ENCODE measurements at places on chromosomes 12 and 14.
A peak's percentile ranks its signal among the peaks of the same experiment; 100 is the strongest.

DNA sequence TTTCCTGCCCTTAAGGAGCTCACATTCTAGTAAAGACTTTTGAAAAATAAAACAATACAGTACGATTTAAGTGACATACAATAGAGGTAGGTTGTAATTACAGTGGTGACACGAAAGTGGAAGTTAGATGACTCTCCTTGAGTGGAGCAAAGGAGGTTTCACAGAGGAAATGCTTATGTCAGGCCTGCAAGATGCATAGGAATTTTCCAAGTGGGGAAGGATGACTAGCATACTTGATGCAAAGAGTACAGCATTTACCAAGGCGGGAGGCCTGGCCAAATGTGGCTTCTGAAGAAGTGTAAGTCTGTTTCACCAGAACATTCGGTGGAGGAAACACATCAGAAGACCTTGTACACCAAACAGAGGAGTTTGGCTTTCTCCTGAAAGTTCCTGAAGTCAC, 55.2 kb downstream of the ERO1A start:
- H3K4me1 ChIP-seq = no peaks in the 10 kb centered on the region

DNA sequence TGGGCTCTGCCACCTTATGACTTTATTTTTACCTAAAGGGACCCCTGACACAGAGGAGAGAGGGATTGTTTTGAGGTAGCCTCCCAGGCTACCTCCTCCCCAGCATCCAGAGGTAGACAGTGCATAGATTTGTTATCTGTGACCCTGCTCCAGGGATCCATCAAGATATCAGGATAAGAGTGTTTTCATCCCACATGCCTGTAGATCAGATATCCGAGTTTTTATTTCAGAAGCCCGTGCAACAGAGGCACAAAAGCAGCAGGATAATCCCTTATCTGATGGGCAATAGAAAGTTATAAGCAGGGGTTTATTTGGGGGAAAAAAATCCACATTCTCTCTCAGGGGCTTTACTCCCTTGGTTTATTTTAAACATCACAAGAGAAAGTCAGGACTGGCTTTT, 117.0 kb upstream of the RPH3A start:
- H3K36me3 ChIP-seq = no peaks in the 10 kb centered on the region
- no peaks in the 10 kb centered on the region for H3K27me3 ChIP-seq
- DNase-seq = no peak
- no peak overlapping the region for H3K27ac ChIP-seq
- H3K4me3 ChIP-seq = no peak overlapping the region

DNA sequence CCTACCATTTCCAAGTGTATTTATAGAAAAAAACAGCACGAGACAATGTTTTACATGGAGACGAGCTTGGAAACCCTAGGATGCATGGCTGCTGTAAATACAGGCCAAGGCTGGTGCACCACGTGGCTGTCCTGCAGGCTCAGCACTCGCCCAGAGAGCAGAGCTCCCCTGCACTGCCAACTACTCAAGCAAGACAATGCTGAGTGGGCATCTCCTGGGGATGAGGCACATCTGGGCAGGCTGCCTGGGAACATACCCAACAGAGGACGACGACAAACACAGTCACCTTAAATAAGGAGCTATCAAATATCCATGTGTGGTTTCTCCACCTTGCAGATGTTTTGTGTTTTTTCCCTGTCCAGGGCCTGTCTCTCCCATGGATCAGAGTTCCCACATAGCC, 128.3 kb upstream of the PRMT8 start:
- peaks cover 5% of the 10 kb centered on the region for H3K4me1 ChIP-seq
- no peaks in the 10 kb centered on the region for H3K27me3 ChIP-seq
- no peak overlapping the region for H3K4me3 ChIP-seq

DNA sequence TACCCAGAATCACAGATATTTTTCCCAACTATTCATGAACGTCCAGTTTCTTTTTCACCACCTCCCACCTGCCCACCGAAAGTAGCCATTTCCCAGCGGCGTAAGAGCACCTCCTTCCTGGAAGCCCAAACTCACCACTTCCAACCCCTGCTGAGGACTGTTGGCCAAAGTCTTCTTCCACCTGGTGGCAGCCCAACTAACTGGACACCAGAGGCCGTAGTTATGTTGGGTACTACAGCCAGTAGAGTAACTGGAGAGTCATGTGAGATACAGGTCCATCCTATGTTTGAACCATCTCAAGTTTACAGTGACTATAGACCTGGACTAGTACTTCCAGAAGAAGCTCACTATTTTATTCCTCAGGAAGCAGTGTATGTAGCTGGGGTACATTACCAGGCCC, 81.6 kb downstream of the RAD52 start:
- no peak overlapping the region for H3K4me3 ChIP-seq
- no peaks in the 10 kb centered on the region for H3K36me3 ChIP-seq
- no peak for DNase-seq
- H3K27me3 ChIP-seq = no peaks in the 10 kb centered on the region

DNA sequence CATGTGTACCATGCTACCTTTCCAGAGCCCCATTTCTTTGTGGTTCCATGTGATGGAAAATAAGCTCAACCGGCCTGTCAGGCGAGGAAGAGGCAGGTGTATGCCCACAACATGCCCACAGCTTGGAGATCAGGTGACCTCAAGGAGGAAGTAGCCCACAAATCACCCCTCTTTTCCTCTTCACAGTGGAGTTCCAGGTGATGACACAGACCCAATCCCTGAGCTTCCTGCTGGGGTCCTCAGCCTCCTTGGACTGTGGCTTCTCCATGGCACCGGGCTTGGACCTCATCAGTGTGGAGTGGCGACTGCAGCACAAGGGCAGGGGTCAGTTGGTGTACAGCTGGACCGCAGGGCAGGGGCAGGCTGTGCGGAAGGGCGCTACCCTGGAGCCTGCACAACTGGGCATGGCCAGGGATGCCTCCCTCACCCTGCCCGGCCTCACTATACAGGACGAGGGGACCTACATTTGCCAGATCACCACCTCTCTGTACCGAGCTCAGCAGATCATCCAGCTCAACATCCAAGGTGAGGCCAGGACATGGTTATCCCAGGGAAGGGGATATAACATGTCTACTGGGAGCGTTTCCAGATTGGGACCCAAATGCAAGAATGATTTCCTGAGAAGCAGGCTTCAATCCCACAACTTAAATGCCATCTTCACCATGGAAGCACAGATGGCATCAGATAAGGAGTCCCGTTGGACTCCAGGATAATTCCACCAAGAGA, 5.5 kb downstream of the TAPBPL start:
- no peak for DNase-seq
- H3K4me1 ChIP-seq = peaks cover 9% of the 10 kb centered on the region
- H3K27me3 ChIP-seq = no peaks in the 10 kb centered on the region
- no peaks in the 10 kb centered on the region for H3K36me3 ChIP-seq
- H3K4me3 ChIP-seq = no peak overlapping the region

DNA sequence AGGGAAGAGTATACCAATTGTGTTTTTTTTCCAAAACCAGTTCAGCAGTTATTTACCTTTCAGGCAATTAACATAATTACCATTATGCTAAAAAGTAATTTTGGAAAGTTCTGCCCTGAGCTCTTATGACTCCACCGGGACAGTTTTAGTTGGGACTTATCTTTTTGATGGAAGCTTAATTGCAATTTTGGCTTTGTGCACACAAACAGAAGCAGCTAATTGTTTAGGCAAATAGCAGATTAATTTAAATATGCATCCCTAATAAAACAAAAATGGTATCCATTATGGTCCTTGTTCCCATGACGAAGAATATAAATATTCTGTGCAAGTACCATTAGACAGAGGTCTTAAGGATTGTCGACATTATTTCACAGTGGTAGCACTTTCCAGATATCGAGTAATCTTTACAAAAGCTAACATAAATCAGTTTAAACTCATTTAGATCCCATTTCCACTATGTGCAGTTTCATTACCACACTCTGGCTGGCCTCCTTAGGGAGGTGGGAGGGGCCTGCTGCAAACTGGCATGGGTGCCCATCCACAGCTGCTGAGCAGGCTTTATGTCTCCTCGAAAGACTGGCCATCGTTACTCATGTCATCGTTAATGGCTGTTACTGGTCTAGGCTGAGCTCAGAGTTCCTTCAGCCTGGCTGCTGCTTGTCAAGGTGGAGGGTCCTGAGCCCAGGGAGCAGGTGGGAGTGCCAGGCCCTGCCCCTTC, 68.2 kb downstream of the FBXW8 start:
- no peak overlapping the region for H3K27ac ChIP-seq
- H3K4me3 ChIP-seq = no peak overlapping the region
- no peaks in the 10 kb centered on the region for H3K4me1 ChIP-seq
- no peaks in the 10 kb centered on the region for H3K27me3 ChIP-seq
- DNase-seq = no peak
- no peaks in the 10 kb centered on the region for H3K36me3 ChIP-seq

DNA sequence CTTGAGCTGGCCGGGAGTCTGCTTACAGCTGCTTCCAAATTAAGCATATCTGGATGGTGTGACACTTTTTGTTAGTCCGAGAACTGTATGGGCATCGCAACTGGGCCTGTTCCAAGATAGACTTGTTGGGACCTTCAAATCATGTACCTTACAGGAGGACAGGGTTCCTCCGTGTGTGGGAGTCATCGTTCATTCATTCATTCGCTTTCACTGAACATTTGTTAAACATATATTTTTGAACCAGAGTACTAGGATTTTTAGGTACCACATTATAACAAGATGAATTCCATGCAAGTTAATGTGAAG, 387 bp upstream of the IPO8 start:
- no peaks in the 10 kb centered on the region for H3K27me3 ChIP-seq
- H3K27ac ChIP-seq = peak overlapping the region; percentile 61
- DNase-seq = no peak
- peak overlapping the region; percentile 98 for H3K4me3 ChIP-seq
- no peaks in the 10 kb centered on the region for H3K36me3 ChIP-seq
- H3K4me1 ChIP-seq = peaks cover 4% of the 10 kb centered on the region

DNA sequence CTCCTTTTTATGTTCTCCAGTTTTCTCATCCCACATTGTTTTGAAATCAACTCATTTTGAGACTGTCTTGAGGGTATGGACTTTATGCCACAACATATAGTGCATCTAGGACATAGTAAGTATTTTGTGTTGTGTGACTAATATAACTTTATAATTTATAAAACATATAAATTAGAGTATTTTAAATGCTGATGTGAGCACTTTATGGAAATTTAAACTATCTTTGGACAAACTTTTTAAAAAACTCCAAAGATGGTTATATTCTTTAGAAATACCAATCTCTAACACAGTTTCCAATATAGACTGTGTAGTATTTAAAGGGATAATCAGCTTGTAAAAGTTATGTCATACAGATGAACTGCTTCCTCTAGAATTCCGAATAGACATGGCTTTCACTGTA, 87.4 kb downstream of the LRIG3 start:
- no peak for DNase-seq
- no peaks in the 10 kb centered on the region for H3K4me1 ChIP-seq
- no peaks in the 10 kb centered on the region for H3K27me3 ChIP-seq
- H3K36me3 ChIP-seq = no peaks in the 10 kb centered on the region
- H3K27ac ChIP-seq = no peak overlapping the region
- no peak overlapping the region for H3K4me3 ChIP-seq

- H3K4me3 ChIP-seq = no peak overlapping the region
- H3K27ac ChIP-seq = no peak overlapping the region
- no peak for DNase-seq
- H3K27me3 ChIP-seq = no peaks in the 10 kb centered on the region
These were observed 18.8 kb upstream of the SLCO1A2 start for GRCh38 chr12:21353487-21353886.

DNA sequence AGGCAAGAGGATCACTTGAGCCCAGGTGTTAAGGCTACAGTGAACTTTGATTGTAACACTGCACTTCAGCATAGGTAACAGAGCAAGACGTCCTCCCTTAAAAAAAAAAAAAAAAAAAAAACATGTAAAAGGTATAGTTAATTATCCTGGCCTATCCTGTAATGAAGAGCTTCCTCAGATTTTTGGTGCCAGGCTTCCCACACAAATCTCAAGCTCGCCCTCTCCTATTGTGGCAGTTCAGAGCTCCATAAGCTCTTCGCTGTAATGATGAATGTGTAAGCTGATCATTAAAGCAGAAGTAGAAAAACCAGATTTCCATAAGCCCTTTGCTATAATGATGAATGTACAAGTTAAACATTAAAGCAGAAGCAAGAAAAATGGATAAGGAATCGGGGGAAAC, 2.0 kb upstream of the SLC39A2 start:
- H3K4me3 ChIP-seq = no peak overlapping the region
- H3K4me1 ChIP-seq = no peaks in the 10 kb centered on the region
- H3K36me3 ChIP-seq = no peaks in the 10 kb centered on the region
- no peak overlapping the region for H3K27ac ChIP-seq
- DNase-seq = no peak
- H3K27me3 ChIP-seq = no peaks in the 10 kb centered on the region

GRCh38 chr14:74176400-74176793, 62.9 kb upstream of the VSX2 start:
- H3K36me3 ChIP-seq = no peaks in the 10 kb centered on the region
- H3K4me3 ChIP-seq = no peak overlapping the region
- no peaks in the 10 kb centered on the region for H3K4me1 ChIP-seq
- H3K27ac ChIP-seq = no peak overlapping the region
- no peaks in the 10 kb centered on the region for H3K27me3 ChIP-seq
- no peak for DNase-seq

GRCh38 chr12:67531501-67531900, 117.0 kb upstream of the DYRK2 start:
- no peaks in the 10 kb centered on the region for H3K27me3 ChIP-seq
- DNase-seq = no peak
- no peaks in the 10 kb centered on the region for H3K36me3 ChIP-seq
- H3K4me1 ChIP-seq = peaks cover 5% of the 10 kb centered on the region

DNA sequence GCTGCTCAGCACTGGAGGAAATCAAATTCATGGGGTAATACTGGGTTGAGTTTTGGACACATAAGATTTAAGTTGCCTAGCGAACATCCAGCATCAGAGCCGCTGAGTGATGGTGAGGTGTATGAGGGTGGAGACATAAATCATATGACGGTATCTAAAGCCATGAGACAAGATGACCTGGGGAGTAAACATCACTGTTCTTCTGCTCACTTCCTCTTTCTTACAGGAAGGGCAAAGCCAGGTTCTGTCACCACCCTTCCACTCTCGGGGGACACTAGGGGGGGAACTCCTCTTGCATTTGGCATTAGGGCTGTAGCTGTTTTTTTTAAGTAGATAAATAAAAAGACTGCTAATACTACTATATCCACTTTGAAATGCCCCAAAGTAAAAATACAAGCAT, 24.0 kb downstream of the PRDM4 start:
- H3K27me3 ChIP-seq = no peaks in the 10 kb centered on the region
- H3K4me1 ChIP-seq = no peaks in the 10 kb centered on the region
- H3K4me3 ChIP-seq = no peak overlapping the region
- H3K27ac ChIP-seq = no peak overlapping the region
- no peak for DNase-seq
